Right ventricle myocardium superior (tissue), 1 donor: ENCODE measurements at places on chromosomes 16 and 17.
A peak's percentile ranks its signal among the peaks of the same experiment; 100 is the strongest.

- DNase-seq: no peak
Measured at GRCh38 chr16:28014851-28015250, 48.7 kb downstream of the GSG1L start.

DNA sequence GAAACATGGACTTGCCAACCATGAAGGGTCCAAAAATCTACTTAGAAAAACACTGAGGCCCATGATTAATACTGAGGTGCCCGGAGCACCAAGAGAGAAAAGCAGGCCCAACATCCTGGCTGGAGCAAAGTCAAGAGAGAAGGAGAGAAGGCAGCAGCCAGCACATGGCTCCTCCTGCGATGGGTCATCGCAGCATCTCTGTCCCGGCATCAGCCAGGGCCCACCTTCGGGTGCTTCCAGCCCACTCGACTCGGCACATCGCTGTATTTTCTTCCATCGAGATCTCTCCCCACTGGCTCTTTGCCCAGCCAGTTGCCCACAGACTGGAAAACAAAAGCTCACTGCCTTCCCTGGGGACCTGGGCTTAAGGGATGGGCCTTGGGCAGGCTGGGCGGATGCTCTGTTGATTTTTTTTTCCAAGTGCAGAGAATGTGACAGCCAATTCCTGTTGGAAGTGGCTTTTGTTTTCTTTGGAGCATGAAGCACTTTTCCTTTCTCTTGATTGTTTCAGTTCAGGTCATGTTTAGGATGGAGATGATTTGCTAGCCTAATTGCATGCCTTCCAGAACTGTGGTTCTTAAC lies 58.1 kb downstream of the CYB5B start:
- DNase-seq: peak; percentile 82

GRCh38 chr17:75615301-75615700 lies 17.9 kb upstream of the SMIM5 start:
- DNase-seq: no peak

GRCh38 chr16:89268987-89269735 lies 51.7 kb downstream of the ZNF778 start:
- peak; percentile 43 for DNase-seq

- no peak for DNase-seq
Measured at GRCh38 chr17:81264640-81265039, 25.5 kb downstream of the NDUFAF8 start.

GRCh38 chr17:82561429-82562035 lies 42.0 kb downstream of the FOXK2 start:
- no peak for DNase-seq

GRCh38 chr17:81109957-81110356 lies 55.4 kb upstream of the PVALEF start:
- DNase-seq: no peak

- DNase-seq: no peak
Measured at GRCh38 chr16:83928341-83929055, 24.5 kb upstream of the OSGIN1 start.

- peak; percentile 71 for DNase-seq
Measured at GRCh38 chr17:7478276-7479212, 887 bp downstream of the ZBTB4 start.

DNA sequence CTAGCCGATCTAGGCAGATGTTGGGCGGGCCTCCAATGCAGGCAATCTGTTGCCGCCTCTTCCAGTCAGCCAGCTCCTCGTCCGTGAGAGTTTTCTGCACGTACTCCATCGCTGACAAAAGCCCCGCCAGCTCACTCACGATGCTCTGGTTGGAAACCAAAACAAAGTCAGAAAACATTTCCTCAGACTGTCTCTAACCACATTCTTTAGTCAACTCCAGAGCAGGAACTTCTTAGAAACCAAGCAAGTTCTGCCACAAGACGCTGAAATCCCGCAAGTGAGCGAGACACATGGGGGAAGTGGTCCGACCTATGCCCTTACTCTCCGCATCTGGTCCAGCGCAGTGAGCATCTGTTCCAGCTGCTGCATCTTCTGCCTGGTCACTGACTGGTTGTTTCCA lies 49.1 kb downstream of the STAT5A start:
- DNase-seq: no peak

DNA sequence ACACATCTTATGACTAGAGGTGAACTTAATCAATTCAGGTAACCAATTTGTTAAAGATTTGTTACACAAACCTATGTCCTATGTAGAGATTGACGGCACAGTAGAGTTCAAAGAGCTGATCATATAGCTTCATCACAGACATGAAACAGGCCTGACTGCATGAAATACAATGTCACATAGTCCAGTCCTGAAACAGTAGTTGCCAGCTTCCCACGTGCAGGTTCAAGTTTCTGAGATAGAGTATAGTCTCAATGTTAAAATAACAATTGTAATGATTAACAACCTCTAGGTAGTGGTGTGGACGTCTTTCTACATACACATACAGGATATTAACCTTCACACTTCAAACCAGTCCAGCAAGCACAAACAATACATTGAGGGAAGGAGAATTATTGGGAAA lies 640.7 kb upstream of the SOX9 start:
- DNase-seq: no peak

GRCh38 chr16:52411011-52411410 lies 135.9 kb downstream of the TOX3 start:
- no peak for DNase-seq

- peak; percentile 13 for DNase-seq
Measured at GRCh38 chr16:88074041-88074440, 122.8 kb downstream of the BANP start.

DNA sequence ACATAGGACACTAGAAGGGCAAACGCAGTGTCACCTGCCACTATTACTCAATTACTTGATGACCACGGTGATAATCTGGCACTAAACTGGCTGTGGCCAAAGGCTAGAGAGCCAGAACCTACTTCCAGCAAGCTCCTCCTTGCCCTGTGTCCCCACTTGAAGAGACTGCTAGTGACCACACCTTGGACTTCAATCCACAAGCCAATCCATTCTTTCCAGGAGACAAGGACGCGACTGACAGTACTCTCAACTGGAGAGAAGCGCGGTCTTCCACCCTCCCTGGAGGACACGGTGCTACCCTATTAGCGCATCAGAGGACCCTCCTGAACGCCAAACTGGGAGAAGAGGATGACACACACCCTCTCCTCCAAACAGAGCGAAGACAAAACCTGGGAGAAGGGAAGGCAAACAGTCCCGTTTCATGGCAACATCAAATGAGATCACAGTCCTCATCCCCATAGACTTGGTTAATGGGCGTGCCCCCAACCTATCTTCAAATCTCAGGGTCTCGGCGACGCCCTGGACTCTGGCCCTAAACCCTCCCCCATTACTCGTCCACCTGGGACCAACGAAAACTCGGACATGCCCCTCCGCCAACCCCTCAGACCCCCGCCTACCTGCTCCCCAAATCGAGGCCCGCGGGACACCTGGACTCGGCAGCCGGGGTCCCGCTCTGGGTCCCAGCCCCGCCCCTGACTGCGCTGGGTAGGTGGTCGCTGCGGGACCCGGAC lies 508 bp downstream of the FLCN start:
- DNase-seq: no peak

GRCh38 chr16:4525069-4525468 lies 13.5 kb downstream of the CDIP1 start:
- no peak for DNase-seq

DNA sequence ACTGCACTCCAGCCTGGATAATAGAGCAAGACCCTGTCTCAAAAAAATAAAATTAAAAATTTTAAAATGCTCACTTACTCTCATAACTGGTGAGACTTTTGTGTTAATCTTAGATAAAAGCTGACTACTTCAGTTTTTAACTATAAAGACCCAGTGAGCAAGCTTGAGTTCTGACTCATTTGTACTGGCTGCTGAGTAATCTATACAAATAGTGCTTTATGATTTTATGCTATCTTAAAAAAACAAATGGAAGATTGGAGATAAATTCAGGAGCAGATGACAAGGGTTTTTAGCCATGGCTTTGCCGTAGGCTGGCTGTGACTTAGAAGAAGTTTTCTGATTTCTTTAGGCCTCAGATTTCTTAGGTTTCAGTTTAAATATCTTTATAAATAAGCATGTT lies 30.5 kb downstream of the SNTB2 start:
- no peak for DNase-seq

- DNase-seq: no peak
Measured at GRCh38 chr16:67917852-67918236, 13.8 kb downstream of the CTRL start.

- peak; percentile 37 for DNase-seq
Measured at GRCh38 chr17:73343739-73344454, 32.1 kb upstream of the CDC42EP4 start.

GRCh38 chr17:67033613-67034012 lies 10.7 kb upstream of the CACNG1 start:
- DNase-seq: peak; percentile 20

DNA sequence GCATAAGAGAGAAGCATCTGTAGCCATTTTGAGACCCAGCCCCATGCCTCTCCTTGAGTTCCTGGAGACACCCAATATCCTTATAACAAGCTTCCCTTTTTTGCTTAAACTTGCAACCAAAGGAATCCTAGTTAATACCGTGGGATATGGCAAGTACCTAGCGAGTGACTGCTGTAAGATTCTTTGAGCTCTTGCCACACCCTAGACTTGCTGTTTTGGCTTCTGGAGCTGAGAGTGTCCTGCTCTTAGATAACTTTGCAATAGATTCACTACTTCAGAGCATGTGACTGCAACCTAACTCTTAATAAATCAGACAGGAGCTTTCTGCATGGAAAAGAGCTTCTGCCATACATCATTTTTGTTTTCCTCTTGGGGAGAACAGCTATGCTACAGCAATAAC lies 58.3 kb downstream of the AKAP1 start:
- DNase-seq: no peak

GRCh38 chr17:7340179-7340578 lies 3.9 kb downstream of the ACAP1 start:
- DNase-seq: no peak

DNA sequence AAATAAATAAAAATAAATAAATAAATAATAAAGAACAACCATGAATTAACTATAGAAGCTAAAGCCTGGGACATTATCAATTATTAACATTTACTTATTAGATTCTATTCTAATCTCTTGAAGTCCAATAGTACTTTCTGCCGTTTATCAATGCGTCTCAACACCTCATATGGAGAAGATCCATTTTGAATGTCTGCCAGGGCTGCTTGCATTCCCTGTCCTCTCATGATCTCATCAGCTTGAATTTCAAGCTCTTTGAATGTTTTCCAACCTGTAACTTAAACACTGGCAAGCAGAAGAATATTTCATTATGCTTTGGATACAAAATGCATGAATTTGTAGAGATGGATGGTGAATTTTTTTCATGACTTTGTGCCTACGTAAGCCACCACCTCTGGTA lies 191.9 kb upstream of the ANKFN1 start:
- no peak for DNase-seq

- DNase-seq: no peak
Measured at GRCh38 chr17:17500999-17501605, 4.9 kb upstream of the RASD1 start.

GRCh38 chr17:41772586-41773189 lies 13.8 kb downstream of the JUP start:
- no peak for DNase-seq

GRCh38 chr17:13557077-13557476 lies 44.7 kb downstream of the HS3ST3A1 start:
- DNase-seq: no peak

- no peak for DNase-seq
Measured at GRCh38 chr16:35398180-35398579, 1938.8 kb downstream of the TP53TG3F start.

DNA sequence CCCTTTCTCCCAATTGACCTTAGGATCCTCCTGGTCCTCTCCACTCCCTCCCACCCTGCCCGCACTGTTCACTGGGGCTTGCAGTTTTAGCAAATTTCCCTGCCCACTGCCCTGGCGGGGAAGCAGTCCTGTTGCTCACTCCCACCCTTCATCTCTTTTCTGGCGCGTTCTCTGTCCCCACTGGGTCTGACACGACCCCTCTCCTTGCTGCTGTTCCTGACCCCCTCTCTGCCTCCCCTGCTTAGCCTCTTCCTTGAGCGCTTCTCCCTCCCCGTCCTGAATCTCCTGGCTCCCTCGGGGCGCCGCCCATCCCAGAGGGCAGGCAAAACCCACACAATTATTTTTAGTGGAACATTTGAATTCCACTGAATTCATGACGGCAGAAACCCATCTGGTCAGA lies 1796.4 kb downstream of the TP53TG3F start:
- no peak for DNase-seq

- DNase-seq: peak; percentile 75
Measured at GRCh38 chr16:86669937-86670749, 91.8 kb downstream of the FOXL1 start.

DNA sequence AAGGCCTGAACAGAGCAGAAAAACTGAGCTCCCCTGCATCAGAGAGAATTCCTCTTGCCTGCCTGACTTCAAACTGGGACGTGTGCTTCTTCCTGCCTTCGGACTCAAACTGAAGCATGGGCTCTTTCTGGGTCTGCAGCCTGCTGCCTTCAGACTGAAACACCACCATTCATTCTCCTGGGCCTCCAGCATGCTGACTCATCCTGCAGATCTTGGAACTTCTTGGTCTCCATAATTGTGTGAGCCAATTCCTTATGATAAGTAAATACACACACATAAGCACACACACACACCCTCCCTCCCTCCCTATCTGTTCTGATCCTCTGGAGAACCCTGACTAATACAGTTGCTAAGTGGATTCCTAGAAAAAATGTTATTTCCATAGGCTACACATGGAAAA lies 874.3 kb upstream of the EEF2KMT start:
- DNase-seq: no peak

- no peak for DNase-seq
Measured at GRCh38 chr17:10742431-10742830, 12.6 kb upstream of the TMEM220 start.

DNA sequence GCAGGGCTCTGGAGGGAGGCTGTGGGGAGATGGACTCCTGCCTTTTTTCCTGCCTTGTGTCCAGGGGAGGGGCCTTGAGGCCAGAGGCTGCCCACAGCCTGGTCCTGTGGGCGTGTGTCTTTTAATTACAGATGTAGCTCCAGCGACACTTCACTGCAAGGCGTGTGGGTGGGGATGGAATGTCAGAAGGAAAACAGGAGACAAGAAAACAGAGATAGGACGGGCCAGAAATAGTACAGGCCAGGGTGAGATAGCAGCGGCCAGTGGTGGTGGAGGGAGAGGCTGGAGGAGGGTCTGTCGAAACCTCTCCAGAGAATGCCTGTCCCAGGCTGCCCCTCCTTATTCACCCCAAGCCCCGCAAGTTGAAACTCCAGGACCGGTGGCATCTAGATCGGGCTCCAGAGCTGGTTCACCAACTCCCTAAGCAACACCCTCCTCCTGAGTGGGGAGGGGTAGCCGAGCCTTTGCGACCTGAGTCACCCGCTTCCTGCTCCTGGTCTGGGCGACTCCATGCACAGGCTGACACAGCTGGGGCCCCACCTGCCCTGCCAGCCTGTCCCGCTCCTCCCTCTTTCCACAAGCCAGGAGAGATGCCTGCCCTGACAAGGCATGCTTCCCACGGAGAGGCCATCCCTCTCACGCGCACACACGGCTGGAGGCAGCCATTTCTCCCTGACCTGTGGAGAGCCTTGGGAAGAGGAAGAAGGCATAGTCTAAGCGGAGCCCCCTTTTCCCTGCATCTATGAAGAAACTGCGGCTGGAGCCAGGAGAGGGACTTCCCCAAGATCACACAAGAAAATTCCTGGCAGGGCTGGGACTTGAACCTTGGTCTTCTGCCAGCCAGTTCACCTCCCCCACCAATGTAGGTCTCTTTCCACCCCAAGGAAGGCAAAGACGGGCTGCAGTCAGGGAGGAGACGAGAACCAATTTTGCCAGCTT lies 6.6 kb upstream of the JUP start:
- peak; percentile 75 for DNase-seq

GRCh38 chr16:49699841-49700175 lies 156.1 kb downstream of the ZNF423 start:
- DNase-seq: no peak

- DNase-seq: no peak
Measured at GRCh38 chr17:4485676-4486646, 12.7 kb upstream of the SPNS2 start.
